Renal cortex interstitium (tissue), 15 donors: ENCODE measurements at places on chromosomes 4 and X.

- no peak for DNase-seq
These were observed 117.6 kb downstream of the MAB21L2 start for GRCh38 chr4:150699599-150699998.

- no peak for DNase-seq
These were observed 19.1 kb downstream of the STARD8 start for GRCh38 chrX:68666580-68666979.

DNA sequence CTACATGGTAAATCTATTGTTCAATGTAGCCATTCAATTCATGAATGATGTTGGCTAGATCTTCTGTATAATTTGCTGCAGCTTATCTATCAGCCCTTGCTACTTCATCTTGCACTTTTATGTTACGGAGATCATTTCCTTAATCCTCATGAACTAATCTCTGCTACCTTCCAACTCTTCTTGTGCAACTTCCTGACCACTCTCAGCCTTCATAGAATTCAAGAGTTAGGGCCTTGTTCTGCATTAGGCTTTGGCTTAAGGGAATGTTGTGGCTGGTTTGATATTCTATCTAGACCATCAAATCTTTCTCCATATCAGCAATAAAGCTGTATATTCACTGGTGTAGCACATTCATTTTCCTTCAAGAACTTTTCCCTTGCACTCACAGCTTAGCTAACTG is 36.7 kb upstream of the MAP9 start:
- DNase-seq, result no peak

GRCh38 chr4:154868414-154869194 is 87.5 kb downstream of the RBM46 start:
- DNase-seq, result no peak

GRCh38 chrX:87896057-87896456 is 378.5 kb downstream of the KLHL4 start:
- DNase-seq, result no peak

GRCh38 chr4:130154901-130155300 is 1058.9 kb downstream of the C4orf33 start:
- DNase-seq, result no peak

DNA sequence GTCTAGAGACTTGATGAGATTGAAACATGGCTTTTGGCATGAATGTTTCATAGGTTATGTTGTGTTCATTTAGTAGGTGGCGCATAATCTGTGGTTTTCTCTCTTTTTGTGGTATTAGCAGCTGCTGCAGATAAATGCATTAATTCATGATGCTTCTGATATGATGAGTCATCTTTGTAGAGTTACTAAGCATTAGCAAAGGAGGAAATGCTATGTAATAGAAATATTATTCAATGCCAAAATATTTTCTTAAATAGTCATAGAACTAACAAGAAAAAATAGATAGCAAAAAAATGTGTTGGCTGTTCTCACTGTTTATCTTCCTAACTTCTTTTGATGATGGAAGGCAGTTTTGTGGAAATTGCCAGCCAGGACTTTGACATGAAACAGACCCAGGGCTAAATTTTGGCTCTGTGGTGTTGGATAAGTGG is 3.6 kb downstream of the ZXDB start:
- DNase-seq, result no peak

DNA sequence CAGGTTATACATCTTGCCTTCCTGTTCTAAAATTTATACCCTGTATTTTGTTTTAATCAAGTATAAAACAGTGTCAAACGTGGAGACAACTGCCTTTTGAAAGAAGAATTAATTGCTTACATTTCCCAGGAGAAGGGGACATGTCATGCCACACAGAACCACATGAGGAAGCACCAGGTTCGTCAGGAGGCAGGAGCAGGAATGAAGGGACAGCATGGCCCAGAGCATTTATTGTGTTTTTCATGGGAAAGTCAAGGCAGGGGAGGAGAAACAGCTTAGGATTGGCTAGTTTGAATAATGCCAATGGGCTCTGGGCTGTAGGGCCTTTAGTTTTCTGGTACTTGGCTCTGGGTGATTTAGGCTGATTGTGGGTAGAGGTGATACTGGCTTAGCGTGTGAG is 203.7 kb downstream of the CFAP299 start:
- DNase-seq, result no peak

DNA sequence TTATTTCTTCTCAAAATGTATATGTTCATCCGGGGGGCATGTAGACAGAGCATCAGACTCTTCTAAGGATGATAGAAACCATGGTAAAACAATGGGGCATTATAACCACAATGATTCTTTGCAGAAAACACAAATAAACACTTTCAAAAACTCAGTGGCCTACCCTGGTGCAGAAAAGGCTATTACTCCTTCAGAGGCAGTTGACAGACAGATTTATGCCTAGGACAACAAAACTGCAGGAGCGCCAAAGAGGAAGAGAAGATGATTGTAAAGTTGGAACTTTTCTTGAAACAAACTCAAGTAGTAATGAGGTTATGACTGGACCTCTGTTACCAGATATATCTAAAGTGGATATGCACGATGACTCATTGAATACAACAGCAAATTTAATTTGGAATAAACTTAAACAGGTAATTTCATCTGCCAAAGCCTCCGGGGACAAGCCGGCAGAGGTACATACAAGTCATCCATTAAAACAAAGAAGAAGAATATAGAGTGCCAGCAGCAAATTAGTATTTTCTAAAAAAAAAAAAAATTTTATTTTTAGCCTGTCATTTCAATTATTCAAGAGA is 1068.4 kb upstream of the INTU start:
- no peak for DNase-seq

GRCh38 chr4:95761426-95761825 is 78.5 kb upstream of the PDHA2 start:
- DNase-seq, result no peak

GRCh38 chr4:47525154-47525819 is 40.2 kb downstream of the ATP10D start:
- DNase-seq, result no peak

- no peak for DNase-seq
These were observed 1113.1 kb downstream of the FAT4 start for GRCh38 chr4:126427853-126428252.

- no peak for DNase-seq
These were observed 7.4 kb upstream of the RELL1 start for GRCh38 chr4:37693450-37694190.
